SW480 (cell line): ENCODE measurements at places on chromosomes 2 and 18.
A peak's percentile ranks its signal among the peaks of the same experiment; 100 is the strongest.

GRCh38 chr2:166351319-166351718 is 24.4 kb downstream of the SCN9A start:
- no peak for DNase-seq

DNA sequence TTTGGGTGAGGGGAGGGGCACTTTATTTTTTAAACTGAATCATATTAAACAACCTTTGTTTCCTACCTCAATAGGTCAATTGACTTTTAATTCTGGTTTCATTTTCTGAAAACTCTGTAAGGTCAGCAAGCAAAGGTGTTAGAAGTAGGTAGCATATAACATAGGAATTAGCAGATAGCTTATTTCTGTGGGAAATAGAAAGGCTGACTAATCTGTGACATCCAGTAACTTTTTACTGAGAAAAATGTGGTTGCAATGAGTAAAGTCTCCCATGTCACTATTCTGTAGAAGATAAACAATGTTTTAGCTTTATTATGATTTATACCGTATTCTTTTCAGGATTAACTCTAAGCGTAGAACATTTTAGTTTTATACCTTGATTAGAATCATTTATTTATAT is 240.4 kb downstream of the PLCL1 start:
- DNase-seq = no peak

- peak; percentile 70 for DNase-seq
These were observed 123.8 kb downstream of the SPTBN1 start for GRCh38 chr2:54579682-54580620.

DNA sequence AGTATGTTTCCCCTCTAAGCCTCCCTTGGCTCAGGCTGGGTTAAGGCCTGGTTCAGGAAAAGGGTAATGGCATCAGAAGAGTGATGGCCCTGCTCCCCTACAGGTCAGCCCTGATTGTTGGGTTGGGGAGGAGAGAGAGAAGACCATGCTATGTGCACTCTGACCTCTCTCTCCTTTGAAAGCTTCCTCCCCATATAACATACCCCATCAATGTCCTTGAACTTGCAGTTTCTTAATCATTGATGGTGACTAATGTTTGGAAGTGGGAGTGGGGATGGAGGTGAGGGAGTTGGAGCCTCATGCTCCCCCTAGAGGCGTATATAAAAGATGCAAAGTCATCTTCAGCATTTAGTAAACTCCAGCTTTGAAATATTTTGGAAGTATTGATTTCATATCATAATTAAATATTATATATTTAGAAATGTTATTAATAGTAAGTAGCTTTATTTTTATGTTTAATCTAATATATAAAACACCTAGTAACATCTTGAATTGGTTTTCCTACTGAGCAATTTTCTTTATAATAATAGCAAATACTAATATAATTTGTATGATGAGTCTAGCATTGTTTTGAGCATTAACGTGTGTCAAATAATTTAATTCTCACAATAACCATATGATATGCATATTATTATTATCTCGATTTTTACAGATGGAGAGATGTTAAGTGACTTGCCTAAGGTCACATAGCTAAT is 8.8 kb downstream of the PLCL1 start:
- peak; percentile 17 for DNase-seq

GRCh38 chr2:46837704-46838103 is 77.9 kb downstream of the MCFD2 start:
- no peak for DNase-seq

GRCh38 chr2:232484628-232485347 is 2.8 kb downstream of the ECEL1 start:
- DNase-seq = no peak

- DNase-seq = no peak
These were observed 45.0 kb downstream of the RND3 start for GRCh38 chr2:150442484-150442883.

DNA sequence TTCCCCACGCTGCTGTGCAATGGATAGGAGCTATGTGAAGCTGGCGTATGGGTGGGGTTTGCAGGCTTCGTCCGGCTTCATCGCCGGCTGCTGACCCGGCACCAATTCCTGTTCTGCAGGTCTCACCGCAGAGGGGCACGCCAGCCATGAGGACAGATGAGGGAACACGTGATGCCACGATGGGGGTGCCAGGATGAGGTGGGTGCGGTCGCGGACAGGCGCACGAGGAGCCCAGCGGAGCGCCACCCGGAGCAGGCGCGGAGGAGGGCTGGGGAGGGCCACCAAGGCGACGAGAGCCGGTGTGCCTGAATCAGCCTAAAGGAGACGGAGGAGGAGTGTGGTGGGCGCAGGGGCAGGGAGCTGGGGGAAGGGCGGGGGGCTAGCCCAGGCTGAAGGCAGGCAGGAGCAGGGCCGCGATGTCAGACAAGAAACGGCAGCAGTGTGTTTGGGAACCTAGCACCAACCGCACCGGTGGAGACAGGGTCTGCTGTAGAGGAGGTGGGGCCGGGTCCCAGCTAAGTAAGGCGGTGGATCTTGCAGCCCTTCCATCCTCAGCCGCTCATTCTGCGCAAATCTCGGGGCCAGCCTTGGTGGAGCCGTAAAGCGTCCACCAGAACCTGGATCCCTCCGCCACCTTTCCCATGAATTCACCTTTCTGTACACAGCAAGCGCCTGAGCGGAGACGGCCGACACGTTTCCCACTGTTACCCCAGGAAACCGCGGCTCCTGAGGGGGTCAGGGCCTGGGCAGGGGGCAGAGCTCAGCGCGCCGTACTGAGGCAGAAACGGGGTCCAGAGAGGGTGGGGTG is 17.0 kb upstream of the CD8A start:
- peak; percentile 94 for DNase-seq

DNA sequence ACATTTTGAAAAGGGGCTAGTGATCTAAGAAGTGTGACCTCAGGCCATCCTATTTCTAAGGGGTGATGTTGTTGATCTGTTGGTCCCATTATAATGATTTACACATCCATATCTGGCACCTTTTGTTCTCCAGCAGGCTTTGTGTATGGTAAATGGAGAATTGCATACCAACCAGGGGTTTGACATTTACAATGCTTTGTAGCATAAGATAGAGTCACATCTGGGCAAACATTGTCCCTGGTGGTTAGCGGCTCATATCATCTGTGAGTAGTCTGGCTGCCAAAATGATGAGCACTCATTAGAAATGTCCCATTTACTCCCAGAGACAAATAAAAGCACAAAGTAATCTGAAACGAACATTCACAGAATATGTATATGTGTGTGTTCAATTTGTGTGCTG is 1775.5 kb upstream of the CELF4 start:
- no peak for DNase-seq

- no peak for DNase-seq
These were observed 78.6 kb downstream of the CALCRL start for GRCh38 chr2:187369471-187369870.

DNA sequence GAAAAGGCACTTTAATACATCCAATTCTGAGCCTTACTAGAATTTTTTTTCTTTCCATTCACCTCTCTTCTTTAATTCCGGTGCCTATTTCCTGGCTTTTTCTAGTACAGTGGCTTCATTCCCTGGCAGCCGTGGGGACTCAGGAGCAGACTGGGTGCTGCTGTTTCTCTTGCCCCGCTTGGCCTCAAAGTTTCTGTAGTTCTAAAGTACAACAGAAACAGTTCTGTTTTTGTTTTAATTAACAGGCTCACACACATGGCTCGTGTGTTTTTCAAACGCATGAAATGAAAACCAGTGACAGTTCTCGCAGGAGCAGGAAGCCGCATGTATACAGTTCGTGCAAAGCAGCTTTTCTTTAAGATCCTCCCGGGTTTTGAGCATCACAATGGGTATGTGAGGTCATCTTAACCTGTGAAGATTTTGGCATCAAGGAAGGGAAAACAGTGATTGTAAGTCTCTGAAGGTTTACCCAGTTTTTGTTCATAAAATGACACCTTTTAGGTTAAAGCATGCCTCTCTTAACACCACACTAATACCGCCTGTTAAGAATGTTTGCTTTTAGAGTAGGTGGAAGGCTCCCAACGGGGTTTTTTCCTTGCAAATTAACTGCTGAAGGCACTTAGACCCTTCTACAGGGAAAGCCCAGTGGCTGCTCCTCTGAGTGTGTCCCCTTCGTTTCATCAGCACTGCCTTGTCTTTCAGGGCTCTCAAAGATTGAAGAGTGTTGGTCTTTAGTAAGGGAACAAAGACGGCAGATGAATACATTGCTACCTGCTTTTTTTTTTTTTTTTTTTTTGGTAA is 5.8 kb downstream of the FZD7 start:
- DNase-seq = no peak

- DNase-seq = no peak
These were observed 326.3 kb downstream of the CDH7 start for GRCh38 chr18:66077066-66077465.

GRCh38 chr2:204492417-204492816 is 52.9 kb upstream of the PARD3B start:
- no peak for DNase-seq

DNA sequence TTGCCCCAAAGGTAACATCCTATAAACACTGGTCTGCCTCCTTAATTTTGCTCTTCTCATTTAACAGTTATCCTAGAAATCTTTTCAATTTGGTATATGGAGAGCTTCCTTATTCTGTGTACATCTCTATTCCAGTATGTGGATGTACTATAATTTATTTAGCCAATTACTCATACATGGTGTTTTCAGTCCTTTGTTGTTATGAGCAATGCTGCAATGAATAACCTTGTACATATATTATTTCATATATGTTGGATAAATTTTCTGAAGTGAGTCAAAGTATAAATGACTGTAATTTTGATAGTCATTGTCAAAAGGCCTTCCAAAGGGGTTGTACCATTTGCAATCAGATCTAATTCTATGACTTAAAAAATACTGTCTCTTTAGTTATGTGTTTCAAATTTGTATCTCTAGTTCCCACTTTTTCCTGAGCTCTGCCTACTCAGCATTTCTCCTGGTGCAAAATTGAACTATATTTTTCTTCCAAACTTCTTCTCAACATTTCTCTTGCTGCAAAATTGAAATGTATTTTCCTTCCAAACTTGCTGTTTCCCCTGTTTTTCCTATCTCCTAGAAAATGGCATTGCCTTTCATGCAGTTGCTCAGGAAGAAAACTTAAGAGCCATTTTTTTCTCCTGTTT is 153.3 kb upstream of the OTX1 start:
- no peak for DNase-seq

GRCh38 chr2:232511336-232511890 is 8.8 kb upstream of the PRSS56 start:
- DNase-seq = no peak

DNA sequence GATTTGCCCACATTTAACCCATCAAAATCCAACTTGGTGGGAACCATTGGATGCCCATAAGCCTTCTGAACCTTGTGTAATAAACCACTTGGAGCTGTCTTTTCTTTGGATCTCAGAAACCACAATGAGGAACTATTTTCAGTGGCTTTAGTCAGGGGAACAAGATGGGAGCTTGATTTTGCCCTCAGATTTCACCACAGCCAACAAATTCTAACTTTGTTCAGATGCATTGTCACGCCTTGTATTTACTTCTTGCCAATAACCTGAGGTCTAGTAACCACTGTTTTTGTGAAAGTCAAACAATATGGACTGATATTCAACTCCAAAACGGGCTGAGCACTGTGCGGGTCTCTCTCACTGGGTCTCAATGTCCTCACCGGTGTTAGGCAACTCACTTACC is 508.2 kb downstream of the TNS1 start:
- DNase-seq = no peak

GRCh38 chr2:53724536-53724935 is 43.1 kb upstream of the CHAC2 start:
- no peak for DNase-seq

DNA sequence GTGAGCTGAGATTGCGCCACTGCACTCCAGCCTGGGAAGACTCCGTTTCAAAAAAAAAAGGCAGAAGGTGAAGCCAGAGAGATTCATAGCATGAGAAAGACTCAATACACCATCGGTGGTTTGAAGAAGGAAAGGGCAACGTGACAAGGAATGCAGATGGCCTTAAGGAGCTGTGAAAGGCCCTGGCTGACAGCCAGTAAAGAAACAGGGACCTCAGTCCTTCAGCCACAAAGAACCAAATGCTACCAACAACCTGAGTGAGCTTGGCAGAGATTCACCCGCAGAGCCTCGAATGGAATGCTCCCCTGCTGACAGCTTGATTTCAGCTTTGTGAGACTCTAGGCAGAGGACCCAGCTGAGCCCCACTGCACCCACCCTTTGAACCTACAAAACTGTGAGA is 154.9 kb upstream of the NDUFV2 start:
- no peak for DNase-seq

GRCh38 chr2:3408781-3409180 is 29.3 kb downstream of the TRAPPC12 start:
- no peak for DNase-seq

- DNase-seq = no peak
These were observed 62.9 kb upstream of the CYRIA start for GRCh38 chr2:16728351-16729136.

GRCh38 chr2:225038231-225038523 is 4.1 kb downstream of the DOCK10 start:
- DNase-seq = no peak

GRCh38 chr2:145593991-145594614 is 1074.2 kb upstream of the ZEB2 start:
- DNase-seq = no peak

GRCh38 chr2:195560209-195560895 is 96.7 kb upstream of the SLC39A10 start:
- DNase-seq = no peak

GRCh38 chr2:227416701-227417100 is 29.0 kb upstream of the SCYGR1 start:
- no peak for DNase-seq

- no peak for DNase-seq
These were observed 76.6 kb downstream of the LRRC30 start for GRCh38 chr18:7307526-7307925.

DNA sequence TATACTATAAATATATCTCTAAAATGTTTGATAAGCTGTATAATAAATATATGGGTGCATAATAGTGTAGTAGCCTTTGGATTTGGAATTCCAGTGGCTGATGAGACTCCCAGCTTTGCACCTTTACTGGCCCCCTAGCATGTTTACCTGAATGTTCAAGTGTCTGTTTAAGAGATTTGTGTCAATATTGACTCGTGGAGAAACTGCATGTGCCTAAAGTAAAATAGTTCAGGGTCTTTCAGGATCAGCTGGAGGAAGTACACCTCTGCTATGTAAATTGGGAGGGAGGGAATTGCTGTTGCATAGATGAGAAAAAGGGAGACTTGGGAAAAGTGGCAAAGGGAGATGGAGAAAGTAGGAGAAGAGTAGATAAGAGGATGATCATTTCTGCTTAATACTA is 23.9 kb downstream of the ME2 start:
- no peak for DNase-seq

- peak; percentile 92 for DNase-seq
These were observed 5.5 kb downstream of the TMBIM1 start for GRCh38 chr2:218286570-218287459.

DNA sequence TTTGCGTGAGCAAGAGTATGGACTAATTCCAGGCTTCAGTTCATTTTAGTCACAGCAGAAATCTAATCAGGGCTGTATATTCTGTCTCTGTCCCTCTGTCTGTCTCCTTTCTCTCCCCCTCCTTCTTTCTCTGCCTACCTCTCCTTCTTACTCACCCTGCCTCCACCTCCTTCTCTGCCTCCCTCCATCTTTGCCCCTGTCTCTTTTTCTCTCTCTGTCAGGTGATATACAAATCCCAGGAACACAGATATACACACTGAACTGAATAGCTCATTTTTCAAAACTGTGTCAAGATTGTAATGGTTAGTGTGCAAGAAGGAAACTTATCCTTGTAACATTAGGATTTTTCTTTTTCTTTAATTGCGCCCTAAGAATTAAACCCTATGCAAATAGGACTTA is 32.5 kb downstream of the SLC8A1 start:
- no peak for DNase-seq
